ENCODE measurements at places on chromosomes 7 and 10. TPM values are rescaled to one million over a fixed set of nuclear protein-coding genes. Genes with fewer than 3 reads are reported as not detected.
A peak's percentile ranks its signal among the peaks of the same experiment; 100 is the strongest.

DNA sequence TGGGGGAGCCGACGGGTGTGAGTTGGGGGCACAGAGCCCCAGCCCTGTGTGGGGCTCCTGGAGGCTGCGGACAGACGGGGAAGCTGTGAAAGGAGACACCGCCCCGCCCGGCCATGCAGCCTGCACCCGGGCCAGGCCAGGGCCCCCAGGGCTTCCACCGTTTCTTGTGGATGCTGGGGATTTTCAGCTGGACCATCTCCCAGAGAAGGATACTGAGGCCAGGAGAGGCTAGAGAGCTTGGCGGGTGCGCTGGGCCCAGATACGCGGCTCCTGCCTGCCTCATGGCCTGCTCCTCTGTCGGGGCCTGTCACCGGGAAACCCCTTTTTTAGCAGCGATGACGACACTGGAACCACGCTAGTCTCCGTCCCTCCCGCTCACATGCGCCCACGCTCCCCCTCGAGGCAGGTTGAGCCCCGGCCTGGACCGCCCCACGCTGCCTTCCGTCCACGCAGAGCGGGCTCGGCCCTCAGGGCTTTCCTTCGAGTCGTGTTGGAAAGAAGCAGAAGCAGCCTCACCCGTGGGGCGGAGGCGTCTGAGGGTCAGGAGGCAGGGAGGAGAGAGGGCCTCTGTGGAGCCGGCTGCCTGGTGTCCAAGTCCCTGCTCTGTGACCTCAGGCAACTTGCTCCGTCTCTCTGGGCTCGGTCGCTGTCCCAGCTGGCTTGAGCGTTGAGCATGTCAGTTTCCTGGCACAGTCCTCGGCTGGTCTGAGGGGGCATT lies 11.7 kb downstream of the TMEM184A start:
- no peak for DNase-seq

DNA sequence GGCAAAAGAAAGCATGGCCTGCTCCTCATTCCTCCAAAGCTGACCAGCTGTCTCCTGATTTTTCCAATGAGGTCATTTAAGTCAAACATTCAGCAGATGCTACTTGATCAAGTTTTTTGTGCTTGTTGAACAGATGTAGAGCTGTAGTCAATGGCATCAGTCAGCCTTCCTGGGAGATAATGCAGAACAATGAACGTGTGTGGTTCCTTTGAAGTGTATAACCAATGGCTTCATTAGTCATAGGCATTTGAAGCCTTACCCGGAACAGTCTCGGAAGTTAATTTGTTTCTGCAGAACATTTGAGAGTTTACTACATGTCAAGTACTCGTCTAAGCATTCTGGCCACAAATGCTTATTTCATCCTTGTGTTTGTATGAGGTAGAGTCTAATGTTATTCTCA lies 227.1 kb downstream of the ADRA2A start:
- no peak for DNase-seq

DNA sequence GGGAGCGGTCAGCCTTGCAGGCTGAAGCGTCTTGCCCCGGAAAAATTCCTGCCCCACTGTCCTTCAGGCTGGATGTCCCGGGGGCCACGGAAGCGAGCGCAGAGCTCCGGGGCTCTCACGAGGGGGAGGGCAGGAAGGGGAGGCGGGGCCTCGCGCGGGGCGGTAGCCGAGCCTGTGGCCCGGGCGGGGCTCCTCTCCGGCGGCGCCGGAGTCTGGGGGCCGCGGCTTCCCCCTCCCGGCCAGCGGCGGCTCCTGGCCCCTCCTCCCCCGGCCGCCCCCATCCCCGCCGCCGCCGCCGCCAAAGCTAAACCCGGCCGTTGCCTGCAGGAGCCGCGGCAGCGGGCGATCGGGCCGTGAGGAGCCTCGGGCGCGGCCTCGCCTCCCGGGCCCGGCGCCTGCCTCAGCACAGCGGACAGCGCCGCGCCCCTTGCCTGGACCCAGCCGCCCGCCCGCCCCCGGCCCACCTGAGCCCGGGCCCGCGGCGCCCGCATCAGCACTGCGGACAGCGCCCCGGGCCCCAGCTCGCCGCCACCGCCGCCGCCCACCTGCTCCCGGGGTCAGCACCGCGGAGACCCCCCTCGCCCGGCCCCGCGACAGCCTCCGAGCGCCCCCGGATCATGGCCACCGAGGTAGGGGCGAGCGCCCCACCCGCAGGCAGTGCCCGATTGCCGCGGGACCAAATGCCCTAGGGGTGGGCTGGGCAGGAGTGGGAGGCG lies at the start of gene GOLGA7B:
Gene GOLGA7B, plus strand, starts transcription at position 157 of the 716 bp plus-strand sequence. Its CDS starts 461 bp downstream, at position 618.
- peak; percentile 79 for DNase-seq

Gene PKD2L1
- 0.26 TPM for total RNA-seq

GRCh38 chr7:54680377-54681005 lies 78.5 kb downstream of the SEC61G start:
- no peak for DNase-seq

GRCh38 chr10:17821893-17822292 lies 12.7 kb downstream of the MRC1 start:
- no peak for DNase-seq

DNA sequence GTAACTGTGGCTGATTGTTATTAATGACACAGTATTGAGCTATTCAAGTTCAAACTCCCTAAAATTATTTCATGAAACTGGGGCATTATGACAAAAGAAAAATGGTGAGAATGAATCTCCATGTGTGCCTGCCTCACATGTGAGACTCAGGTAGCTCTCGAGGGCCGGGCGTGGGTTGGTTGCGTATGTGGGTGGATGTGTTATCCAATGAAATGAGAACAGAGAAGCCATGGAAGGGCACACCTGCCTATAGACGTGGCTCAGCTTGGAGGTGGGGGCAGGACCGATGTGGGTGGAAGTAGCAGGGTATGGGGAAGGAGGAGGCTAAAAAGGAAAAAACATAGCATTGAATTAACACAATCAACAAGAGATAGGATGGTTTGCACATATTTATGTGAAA lies 96.5 kb downstream of the AOAH start:
- DNase-seq, result no peak

DNA sequence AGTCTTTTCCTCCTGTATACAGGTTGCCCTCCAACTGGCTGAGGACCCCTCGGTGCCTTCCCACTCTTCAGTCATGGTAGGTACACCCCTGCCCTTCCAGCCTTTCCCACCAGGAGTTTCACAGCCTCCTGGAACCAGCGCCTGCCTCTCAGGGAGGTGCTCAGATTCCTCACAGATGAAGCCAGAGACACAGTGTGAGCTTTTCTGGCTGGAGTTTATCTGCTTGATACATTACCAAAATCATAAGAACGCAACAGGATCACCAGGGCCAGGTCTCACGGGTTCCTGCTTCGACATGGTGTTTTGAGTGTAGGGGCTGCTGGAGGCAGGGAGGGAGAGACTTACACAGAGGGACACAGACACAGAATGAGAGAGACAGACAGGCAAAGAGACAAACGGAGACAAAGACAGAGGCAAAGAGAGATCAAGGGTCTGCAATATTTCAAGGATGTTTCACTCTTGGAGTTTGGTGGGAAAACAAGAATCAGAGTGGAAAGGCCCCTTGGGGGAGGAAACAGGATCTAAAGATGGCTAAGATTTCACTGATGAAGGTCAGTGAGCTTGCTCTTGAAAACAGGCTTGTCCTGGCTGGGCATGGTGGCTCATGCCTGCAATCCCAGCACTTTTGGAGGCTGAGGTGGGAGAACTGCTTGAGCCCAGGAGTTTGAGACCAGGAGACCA lies 6.5 kb upstream of the INMT start:
- DNase-seq, result no peak

Gene TMEM236
- 11.6 TPM for total RNA-seq

Gene MSS51
- total RNA-seq, result 1.8 TPM

Gene IL2RA
- not detected for total RNA-seq

DNA sequence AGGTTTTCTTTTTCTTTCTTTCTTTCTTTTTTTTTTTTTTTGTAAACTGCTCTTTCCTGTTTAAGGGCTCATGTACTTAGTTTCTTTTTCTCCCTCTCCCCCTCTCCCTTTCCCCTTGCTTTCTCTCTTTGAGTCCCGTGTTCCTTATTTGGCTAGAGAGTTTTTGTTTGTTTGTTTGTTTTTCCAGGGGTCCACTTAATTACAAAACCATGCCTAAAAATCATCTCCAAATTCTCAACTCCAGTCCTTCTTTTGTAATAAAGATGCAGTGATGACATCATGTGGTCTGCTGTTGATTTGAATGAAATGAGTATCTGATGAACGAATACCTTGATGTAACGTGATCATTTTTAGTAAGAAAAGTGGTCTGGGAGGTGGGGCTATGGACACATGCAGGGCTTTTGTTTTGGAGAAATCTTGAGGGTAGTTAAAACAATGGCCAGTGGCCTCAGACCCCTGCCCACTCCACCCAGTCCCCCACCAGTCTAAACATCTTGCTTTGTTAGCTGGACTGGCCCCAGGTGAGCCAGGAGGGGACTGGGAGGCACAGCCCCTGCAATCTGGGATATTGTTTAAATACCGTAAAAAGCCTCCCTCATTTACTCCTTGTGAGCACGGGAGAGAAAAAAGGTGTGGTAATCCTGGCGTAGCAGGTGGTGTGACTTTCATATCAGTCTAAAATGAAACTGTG lies 165.7 kb downstream of the LRMDA start:
- no peak for DNase-seq

GRCh38 chr10:88565072-88565471 lies 18.0 kb downstream of the RNLS start:
- DNase-seq, result no peak

Gene FAM237B
- not detected for total RNA-seq

DNA sequence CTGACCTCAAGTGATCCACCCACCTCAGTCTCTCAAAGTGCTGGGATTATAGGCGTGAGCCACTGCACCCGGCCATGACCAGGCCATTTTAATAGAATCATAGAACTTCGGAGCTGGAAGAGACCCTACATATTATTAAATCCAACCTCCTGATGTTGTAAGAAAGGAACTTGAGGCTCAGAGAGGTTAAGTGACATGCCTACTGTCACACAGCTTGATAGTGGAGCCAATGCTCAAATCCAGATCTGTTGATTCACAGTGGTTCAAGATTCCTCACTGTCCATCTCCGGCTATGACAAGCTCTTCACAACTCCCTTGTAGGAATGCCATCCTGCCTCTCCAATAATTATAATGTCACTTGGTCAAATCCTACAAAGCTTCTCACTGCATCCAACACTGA lies 65.3 kb downstream of the MYOF start:
- DNase-seq, result no peak

GRCh38 chr10:59753267-59753666 lies at the start of gene MRLN:
Gene MRLN (minus strand): TSS chr10:59753455.
- no peak for DNase-seq

GRCh38 chr10:70699659-70700174 lies 27.4 kb downstream of the ADAMTS14 start:
- no peak for DNase-seq

Gene GPR26
- 1.8 TPM for total RNA-seq

DNA sequence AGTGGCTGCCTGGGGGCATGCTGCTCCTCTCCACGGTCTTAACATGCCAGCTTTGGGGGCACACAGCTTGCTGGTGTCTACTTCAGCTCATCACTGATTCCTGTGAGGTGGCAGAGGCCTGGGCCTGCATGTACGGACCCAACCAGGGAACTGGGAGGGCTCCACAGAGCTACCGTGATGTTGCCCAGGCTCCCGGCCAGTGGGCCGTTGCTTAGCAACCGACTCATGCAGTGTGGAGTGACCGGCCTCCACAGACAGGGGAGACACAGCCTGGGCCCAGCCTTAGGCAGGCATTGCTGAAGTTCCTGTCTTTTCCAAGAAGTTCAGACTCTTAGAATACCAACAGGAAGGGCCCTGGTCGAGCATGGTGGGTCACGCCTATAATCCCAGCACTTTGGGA lies 25.8 kb upstream of the SH2B2 start:
- DNase-seq, result no peak

DNA sequence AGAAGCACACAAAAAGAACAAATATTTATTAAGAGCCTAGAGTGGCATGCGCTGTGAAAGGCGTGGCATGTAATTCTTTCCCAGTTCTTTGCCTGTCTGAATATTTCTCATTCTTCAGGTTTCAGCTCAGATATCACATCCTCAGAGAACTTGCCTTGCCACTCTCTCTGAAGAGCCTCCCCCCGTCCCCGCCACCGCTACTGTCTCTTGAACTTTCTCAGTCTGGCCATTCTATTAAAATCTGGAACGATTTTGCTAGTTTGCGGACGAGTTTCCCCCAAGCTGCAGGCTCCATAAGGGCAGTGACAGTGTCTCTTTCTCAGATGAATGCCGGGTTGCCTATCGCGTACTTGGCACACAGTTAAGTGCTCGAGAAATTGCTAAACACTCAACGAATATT lies 787 bp upstream of the PLEKHA1 start:
- DNase-seq, result no peak

- no peak for DNase-seq
Observed at GRCh38 chr10:72645263-72645858, 19.5 kb upstream of the MICU1 start.

DNA sequence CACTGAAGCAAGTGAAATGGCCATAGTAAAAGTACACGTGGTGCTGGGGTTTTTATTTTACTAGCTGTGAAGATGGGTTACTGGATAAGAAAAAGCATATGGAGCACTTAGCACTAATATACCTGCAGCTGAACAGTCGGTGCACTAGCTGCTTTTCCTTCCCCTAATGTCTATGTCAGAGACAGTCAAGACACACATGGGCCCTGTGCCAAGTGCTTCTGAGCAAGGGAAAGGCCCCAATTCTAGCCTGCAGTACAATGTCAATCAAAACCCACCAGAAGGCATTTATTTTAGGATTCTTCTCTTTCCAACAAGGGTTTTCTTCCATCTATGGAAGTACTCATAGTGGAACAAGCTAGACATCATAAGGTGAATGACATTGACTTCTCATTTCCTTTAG lies 716.7 kb downstream of the CCSER2 start:
- no peak for DNase-seq

Gene OR6B1
- total RNA-seq, result not detected

GRCh38 chr7:139817249-139817648 lies 11.8 kb upstream of the TBXAS1 start:
- DNase-seq, result no peak

GRCh38 chr7:159022238-159022993 lies 122.3 kb downstream of the VIPR2 start:
- no peak for DNase-seq

DNA sequence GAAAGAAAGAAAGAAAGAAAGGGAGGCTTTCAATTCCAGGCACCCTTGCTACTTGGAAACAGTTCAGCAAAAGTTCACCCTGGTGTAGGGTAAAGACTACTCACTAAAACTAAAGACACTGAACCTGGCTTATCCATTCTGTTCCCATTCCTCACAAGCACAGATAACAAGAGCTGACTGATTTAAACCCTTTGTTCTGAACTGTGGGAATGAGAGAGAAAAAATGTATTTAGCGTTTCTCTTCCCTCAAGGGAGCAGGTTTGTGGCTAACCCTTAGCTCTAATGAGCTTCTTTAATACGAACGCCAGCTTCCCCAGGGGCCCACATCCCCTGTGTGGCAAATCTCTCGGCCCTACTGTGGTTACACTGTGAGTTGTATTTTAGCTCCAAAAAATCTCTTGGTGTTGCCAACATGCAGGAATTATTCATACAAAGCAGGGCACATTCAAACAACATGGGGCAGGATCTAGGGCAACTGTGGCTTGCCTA lies 23.3 kb downstream of the PRTFDC1 start:
- DNase-seq, result no peak

Gene FAM25G
- not detected for total RNA-seq

- DNase-seq, result no peak
Observed at GRCh38 chr7:132053871-132054270, 497.4 kb upstream of the PODXL start.

- peak; percentile 77 for DNase-seq
Observed at GRCh38 chr7:75565132-75565837, 73.2 kb downstream of the SPDYE5 start.

All from type B pancreatic cell (in vitro differentiated cells).